ENCODE measurements at places on chromosomes 7 and 10.

- no peak for DNase-seq
These were observed 89.2 kb upstream of the INHBA start for GRCh38 chr7:41792120-41792519.

DNA sequence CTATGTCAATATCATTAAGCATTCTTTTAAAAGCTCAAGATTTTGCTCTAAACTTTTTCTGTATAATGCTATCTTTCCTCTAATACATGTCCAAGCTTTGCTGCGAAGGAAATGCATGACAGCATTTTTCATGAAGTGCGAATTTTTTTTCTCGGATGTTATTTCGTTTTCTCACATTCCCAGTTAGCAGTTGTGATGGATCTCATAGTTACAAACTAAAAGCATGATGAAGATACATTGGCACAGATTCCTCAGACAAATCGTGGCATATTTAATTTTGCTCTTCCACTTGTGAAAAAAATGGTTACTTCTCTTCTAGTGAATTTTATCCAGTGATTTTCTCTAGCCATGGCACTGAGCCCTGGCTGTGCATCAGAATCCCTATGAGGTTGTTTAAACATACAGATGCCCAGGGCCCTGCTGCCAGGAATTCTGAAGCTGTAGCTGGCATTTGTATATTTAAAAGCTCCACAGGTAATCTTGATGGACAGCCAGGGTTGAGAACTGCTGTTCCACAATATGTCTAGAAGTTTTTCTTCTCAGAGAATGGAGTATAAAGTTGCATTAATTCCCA, 299.8 kb upstream of the NEBL start:
- no peak for DNase-seq

DNA sequence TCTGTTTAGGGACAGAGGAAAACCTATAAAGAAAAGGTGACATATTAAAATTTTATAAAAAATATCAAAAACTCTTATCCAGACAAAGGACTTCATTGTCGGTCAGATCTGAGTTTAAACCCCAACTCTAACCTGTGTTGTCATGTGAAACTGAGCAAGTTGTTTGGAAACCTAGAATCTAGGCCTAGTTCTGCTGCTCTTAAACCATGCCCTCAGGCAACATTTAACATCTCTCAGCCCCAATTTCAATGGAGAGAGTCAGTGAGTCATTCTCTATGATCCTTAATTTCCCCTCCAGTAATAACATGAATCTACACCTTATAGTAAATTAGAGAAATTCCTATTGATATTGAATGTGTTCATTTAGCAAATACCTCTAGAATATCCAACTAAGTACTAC, 192.3 kb downstream of the IMMP2L start:
- no peak for DNase-seq

DNA sequence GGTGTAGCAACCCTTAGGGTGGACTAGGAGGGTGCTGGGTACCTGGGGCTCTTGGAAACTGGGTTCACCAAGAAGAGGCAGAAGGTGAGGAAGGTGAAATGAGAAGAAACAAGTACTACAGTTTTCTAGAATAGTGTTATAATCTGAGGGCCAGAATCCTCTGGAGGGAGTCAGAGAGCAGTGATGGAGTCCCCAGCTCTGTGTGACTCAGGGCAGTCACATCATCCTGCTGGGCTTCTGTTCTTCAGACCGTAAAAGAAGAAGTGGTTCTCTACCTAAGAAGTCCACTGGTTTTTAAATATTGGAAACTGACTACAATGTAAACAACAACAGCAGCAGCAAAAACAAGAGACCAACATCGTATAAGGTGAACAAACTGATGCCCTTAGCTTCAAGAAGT, 197.3 kb downstream of the PRPF18 start:
- DNase-seq = no peak

GRCh38 chr7:110871856-110872255, 219.1 kb upstream of the LRRN3 start:
- DNase-seq = no peak

- no peak for DNase-seq
These were observed 25.6 kb downstream of the COL1A2 start for GRCh38 chr7:94420328-94420727.

DNA sequence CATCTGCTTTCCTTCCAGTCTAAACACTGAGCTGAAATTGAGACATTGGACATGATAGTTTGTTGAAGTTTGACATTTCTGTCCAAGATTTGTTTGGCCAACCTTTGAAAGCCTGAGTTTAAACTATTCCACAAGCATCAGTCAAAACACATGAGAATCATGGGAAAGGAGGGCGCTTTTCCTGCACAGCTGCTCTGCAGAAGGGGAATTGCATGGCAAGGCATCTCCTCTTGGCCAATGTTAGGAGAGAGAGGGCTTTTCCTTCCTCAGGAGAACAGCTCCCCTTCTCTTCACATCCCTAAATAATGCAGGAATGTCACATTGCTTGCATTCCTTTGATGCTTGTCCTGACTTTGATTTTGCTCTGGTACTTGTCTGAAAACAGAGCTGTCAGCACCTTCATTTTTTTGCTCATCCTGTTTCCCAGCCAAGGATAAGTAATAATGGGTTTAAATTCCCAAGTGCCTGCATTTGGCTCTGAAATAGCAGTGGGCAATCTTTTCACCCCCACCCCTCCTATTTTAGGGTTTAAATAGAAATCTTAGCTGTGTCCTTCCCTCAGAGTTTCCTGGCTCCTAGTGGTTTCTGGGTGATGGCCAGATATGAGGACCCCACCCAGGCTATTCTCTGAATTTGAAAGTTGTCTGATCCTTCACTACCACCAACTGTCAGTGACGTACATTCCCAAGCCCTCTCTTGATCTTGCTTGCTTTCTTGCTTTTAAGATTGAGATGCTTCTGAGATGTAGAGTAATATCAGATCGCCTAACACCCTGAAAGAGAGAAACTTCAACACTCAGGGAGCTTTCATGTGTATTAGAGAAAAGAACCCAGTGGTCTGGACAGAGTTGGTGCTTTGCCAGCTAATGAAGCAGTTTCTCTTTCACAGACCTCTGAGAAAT, 75.2 kb upstream of the NPVF start:
- no peak for DNase-seq

DNA sequence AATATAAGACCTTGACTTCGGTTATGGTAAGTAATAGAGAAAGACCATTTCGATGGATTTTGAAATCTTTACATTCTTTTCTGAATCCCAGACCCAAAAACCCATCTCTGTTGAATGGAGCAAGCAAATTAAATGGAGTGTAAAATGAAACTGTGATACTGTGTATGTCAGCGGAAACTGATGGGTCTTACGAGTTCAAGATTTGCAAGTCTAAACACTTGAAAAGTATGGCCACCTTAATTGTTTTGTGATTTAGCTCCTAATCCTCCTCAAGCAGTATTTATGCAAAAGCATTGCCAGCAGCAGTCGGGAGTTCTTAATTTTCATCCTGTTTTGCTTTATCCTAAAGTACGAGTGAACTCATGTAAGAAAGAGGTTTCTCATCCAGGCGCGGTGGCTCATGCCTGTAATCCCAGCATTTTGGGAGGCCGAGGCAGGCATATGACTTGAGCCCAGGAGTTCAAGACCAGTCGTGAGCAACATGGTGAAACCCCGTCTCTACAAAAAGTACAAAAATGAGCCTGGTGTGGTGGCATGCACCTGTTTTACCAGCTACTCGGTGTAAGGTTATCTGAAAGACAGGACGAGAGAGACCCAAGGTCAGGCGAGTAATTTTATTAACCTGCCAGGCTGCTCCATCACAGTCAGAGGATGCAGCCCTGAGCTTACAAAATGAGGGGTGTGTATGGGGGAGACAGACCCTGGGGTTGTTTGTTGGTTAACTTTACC, 5.8 kb upstream of the DHTKD1 start:
- no peak for DNase-seq

DNA sequence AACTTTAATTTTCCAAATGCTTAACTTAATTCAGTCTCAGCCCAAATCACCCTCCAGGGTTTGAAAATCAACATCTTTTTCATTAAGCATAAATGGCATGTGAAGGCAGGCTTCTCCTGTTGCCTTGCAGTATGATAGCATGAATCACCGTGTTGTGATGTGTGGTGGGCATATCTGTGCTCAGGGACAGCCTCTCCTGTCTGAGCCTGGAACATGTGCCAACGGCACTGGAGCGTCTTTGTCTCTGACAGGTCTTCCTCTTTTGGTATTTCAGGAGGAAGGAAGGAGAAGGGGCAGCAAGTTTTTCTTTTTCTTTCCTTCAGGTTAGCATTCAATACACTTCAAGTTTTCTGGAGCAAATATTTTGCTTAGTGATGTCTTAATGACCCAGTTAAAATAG, 57.6 kb downstream of the LRGUK start:
- DNase-seq = no peak

GRCh38 chr7:94391726-94392392, 2.8 kb upstream of the COL1A2 start:
- peak; percentile 75 for DNase-seq

- DNase-seq = no peak
These were observed 491.7 kb downstream of the GRM8 start for GRCh38 chr7:126760914-126761577.

GRCh38 chr10:112330162-112330561, 43.8 kb upstream of the ACSL5 start:
- DNase-seq = no peak

DNA sequence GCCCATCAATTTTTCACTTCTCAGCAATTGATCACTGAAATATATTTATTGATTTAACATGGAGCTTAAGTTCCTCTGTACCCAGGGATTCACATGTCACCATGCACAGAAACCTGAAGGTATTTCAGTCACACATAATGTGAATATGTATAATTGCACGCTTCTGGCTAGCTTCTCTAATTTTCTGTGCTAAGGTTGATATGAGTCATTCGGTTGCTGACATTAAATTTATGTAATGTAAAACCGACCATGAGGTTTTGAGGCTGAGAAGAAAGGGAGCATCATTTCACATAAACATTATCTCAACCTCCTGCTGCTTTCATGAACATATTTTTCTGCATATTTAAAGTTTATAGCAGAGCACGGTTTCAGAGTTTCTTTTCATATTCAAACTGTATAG, 381.0 kb upstream of the TPK1 start:
- DNase-seq = no peak

GRCh38 chr10:4635388-4635787, 190.6 kb upstream of the AKR1E2 start:
- DNase-seq = no peak

- DNase-seq = no peak
These were observed 94.3 kb upstream of the DNAAF5 start for GRCh38 chr7:631964-632830.

DNA sequence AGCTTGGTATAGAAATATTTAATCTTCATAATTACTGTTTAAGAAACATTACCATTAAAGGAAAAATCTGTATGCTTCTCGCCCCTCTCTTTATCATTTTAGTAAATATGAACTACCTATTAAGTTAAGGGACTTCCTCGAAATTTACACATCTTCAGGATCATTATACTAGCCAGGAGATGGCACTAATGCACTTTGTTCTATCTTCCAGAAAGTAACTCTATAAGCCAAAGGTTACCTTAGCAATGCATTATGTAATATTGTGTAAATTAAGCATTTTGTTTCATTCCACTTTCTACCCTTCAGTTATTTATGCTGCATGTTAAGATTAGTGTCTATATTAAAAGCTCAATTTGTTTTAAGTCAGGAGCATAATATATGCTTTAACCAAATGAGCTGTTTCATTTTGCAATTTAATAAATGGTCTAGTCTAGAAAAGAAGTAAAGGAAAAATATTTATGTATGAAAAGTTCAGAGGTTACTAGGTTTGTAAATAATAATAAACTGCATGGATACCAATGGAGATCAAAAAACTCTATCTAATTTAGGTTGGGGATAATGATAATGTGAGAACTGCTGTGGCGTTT, 128.5 kb downstream of the ANKRD7 start:
- no peak for DNase-seq

DNA sequence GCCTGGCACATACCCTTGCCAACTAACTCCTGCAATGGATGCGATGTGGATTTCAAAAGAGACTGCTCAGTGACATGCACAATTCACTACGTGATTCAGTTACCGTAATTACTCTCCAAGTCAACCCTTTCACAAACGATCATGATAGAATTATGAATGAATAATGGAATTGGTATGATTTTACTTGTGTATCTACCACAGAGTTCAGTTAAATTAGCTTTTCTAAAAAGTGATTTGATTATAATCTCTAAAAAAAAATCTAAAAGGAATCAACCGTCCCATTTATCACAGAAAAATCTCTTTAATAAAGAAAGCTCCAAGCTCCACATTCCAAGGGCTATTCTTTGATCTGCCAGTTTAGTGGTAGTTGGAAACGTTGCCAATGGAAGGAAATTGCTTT, 30.4 kb upstream of the RSU1 start:
- DNase-seq = no peak

DNA sequence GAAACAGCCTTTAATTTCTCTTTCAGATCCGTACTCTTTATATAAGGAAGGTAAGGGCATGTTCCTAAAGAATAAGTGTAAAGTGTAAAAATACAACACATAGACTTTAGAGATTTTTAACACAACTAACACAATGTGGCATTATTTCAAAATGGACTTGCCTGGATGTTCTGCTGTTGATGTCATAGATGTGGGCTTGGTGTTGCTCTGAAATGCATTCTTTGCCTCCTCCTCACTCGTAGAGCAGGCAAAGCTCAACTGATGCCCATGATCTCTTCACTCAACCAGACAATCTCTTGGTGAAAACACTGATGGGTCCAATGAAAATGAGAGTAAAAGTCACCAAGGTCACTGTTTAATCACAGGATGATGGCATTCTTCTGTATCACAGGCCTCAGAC, 174.2 kb upstream of the TCERG1L start:
- no peak for DNase-seq

GRCh38 chr10:86461963-86462804, 59.4 kb downstream of the WAPL start:
- DNase-seq = no peak
